ENCODE measurements at places on chromosomes 4 and X.

- peak; percentile 15 for DNase-seq
Observed at GRCh38 chr4:122576261-122577188, 44.3 kb downstream of the IL21 start.

DNA sequence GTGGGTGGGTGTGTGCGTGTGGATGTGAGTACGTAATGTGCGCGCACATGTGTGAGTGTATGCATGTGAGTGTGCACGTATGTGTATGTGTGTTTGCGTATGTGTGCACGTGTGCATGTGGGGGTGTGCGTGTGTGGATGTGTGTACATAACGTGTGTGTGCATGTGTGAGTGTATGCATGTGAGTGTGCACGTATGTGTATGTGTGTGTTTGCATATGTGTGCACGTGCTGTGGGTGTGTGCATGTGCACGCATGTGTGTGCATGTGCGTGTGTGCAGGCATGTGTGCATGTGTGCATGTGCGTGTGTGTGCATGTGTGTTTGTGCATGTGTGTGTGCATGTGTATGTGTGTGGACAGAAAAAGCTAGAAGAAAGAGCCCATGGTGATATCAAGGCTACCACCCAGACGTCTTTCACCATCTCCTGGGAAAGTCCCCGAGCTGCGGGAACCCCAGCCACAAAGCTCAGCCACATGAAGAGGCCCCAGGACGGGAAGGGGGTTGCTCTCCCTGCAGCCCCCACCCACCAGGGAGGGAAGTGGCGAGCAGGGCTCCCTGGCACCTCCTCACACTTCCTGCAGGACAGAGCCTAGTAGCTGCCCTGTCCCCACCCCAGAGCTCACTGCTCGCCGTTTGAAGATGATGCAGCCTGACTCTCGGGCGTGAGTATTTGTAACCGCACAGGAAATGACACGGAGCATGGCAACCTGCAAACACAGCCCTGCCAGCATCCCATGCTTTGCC is 108.3 kb downstream of the DCTD start:
- peak; percentile 21 for DNase-seq

DNA sequence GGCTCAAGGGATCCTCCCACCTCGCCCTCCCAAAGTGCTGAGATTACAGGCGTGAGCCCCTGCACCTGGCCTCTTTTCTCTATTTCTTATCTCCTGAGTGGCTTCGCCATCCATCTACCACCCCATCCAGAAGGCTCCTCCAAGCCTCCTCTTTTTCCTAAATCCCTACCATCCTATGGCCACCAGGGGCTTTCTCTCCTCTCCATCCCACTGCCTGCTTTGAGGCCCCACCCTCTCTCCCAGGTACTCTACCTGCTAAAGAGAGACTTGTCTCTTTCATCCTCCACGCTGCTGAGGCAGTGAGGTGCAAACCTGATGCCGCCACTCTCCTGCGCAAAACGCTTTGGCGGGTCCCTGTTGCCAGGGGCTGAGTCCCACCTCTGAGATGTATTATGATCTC is 7.0 kb downstream of the RS1 start:
- DNase-seq, result no peak

- DNase-seq, result no peak
Observed at GRCh38 chr4:7801001-7801400, 138.7 kb downstream of the AFAP1 start.

DNA sequence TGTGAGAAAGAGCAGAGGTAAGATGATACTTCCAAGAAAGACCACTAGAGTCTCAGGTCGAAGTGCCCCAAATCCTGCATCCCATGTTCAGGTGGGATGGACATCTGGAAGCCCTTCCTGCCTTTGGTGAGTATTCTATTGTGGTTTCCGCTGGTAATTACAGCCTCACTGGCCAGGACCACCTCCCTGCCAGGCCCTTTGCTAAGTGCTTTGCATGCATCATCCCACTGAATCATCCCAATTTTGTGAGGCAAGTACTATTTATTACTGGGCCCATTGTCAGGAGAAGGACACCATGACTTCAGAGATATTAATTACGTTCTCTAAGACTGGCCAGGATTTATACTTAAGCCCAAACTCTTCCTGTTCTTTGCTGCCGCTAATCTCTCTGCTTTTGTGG is 10.7 kb upstream of the PASD1 start:
- no peak for DNase-seq
